ENCODE measurements at places on chromosomes 7 and 10.

DNA sequence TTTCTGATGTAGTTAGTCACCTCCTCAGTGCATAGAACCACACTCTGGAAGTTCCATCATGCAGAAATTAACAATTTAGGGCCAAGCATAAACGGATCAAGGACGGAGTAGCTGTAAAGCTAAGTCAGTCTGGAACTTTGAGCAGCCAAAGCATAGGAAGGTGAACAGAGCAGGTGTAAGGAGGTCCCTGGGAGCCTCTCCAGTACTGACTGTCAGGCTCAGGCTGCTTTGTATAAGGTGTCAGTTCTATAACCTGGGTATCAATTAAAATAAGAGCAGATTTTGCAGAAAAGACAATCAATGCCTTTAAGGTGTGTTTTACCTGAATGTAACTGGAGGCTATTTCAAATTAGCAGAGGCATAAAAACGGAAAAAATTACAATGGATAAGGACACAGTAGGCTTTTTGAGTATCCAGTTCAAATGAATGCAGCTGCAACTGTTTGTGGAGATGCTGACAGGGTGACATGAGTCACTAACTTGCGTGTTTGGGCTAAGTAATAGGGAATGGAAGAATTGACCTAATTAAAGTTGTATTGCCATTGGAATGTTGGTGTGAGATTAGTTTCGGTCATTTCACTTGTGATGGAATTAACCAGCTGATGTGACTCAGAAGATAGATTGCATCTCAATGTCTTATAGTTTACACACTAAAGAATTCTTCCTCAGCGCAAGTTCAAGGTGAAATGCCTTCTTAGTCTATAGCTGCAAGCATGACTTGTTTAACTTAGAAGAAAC is 417.9 kb upstream of the CNTNAP2 start:
- no peak for DNase-seq

DNA sequence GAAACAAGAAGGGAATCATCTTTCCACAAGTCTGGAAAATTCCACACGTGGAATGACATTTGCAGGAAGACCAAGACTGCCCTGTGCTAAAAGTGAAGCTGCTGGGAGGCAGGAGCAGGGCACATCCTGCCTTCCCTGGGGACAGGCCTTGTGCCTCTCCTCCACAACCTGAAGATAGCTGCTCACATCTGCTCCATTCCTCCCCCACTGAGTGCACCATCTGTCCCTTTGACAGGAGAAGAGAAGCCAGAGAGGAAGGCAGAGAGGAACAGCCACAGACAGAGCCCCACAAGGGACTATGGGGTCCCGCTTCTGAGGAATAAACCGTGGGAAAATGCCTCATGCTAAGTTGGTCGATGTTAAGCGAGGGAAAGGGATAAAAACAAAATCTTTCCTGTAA is 15.9 kb upstream of the FAM171A1 start:
- no peak for DNase-seq

- DNase-seq: no peak
These were observed 60.0 kb downstream of the RALA start for GRCh38 chr7:39683216-39683845.

DNA sequence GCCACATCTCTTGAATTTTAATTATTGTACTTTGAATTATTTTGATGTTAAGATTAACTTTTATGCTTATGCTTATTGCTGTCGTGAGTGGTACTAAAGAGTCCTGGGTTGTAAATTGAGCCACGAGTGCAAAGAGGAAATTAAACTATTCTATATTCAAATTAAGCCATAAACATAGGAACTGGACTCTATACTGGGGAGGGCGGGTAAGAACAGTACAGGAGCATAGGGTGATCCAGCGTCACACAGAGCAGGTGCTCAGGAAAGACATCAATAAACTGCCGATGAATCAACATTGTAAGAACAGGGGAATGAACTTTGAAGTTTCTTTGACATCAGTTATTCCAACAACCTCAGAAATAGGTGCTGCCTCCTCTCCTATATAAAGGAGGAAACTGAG is 219.6 kb downstream of the CACNB2 start:
- DNase-seq: no peak

GRCh38 chr7:69359003-69359700 is 239.1 kb upstream of the AUTS2 start:
- no peak for DNase-seq

DNA sequence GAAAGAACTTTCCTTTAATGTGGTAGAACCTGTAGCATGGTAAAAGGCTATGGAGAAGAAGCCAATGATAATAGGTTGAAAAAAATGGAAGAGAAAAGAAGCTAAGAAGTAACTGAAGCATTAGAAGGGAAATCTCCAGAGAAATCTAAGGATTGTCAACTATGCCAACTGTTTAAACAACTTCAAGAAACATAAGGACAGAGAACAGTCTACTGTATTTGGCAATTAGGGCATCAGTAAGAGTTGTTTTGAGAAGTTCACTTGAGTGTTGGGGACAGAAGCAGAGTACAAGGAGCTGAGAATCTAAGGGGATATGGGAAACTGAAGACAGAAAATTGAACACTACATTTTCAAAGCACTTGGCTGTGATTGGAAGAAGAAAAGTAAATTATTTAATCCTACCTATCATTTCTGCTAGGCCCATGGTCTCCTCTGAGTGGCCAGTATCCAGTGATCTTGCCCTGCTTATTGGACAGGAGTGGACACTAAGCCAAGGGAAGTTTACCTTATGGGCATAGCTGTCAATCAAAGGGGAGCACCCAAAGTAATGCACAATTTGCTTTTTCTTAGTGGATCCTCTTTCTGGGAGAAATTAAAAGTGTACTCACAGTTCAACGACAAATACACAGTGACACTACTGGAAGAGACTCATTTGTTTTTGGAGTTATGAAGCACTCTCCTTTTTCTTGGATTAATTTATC is 56.4 kb upstream of the CCDC71L start:
- no peak for DNase-seq

DNA sequence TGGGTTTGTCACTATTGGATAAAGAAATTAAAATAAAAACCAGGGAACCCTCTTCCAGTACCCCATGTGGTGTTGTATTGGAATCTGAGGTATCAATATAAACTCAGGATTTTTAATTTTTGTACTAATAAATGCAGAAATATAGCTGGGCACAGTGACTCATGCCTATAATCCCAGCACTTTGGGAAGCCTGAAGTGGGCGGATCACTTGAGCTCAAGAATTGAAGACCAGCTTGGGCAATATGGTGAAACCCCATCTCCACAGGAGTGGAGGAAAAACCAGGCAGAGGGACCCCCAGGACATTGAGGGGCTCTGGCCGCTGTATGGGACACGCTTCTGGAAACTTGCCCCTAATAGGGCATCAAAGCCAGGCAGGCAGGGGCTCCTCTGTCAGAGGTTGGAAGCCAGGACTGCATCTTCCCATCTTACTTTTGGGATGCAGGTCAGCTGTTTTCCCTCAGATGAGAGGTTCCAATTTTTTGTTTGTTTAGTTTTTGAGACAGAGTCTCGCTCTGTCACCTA is 11.1 kb downstream of the ADIRF start:
- no peak for DNase-seq

DNA sequence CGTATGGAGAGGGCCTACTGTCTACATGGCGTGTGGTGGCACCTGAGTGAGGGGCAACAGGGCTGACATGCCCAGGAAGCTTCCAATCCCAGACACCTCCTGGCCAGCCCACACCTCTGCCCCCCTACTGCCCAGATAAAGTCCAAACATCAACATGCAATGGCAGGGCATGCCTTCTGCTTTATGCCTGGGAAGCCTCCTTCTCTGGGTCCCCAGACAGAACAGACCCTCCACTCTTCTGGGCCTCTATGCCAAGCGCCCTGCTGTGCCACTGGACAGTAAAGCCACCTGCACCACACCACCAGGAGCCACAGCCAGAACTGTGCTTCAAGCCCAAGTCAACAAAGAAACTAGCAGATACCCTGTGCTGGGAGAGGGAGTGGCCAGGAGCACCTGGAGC is 12.5 kb downstream of the TMEM72 start:
- no peak for DNase-seq

DNA sequence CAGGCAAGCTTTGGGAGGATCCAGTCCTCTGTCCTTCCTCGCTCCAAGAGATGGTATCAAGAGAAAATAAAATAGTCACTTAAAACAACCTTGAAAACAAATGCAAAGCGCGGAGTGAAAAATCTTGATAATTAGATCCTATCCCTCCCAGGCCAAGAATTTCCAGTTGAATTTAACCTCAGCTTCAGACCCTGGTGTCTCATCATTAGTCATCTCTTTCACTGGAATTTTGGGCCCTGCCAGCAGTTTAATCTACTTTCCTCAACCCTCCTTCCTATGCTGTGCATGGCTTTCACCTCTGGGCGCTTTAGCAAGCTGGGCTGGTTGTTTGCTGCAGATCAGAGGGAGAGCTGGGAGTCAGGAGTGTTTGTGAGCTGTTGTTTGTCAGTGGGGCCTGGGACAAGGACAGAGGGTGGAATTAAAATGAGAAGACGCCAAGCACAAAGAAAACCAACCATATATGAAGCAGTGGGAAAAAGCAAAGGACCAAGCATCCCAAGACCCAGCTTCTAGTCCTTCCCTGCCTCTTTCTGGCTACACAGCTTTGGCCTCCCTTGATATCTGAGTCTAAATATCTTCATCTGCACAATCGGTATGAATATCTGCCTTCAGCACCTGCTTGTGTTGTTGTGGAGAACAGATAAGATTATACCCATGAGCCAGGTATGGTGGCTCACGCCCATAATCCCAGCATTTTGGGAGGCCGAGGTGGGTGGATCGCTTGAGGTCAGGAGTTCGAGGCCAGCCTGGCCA is 13.5 kb downstream of the MYOF start:
- DNase-seq: no peak

DNA sequence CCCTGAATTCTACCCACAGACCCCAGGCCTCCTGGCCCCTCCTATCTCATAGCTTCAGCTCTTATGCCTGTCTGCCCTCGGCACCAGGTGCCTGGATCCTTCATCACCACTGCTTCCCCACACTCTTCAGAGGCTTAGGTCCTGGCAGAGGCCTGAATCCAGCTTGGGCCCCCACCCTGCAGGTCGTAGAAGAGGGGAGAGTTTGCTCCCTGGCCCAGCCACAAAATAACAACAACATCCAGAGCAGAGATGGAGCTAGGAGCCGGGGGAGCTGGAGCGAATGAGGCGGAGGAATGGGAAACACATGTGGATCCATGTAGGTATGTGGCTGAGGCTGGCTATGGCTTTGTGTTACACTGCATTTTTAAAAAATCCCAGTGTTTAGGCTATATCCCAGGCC is 7.8 kb upstream of the OPN4 start:
- DNase-seq: no peak

- DNase-seq: peak; percentile 52
These were observed 20.3 kb upstream of the IGF2BP3 start for GRCh38 chr7:23490357-23491135.

GRCh38 chr10:17019696-17020095 is 109.9 kb downstream of the CUBN start:
- DNase-seq: no peak

DNA sequence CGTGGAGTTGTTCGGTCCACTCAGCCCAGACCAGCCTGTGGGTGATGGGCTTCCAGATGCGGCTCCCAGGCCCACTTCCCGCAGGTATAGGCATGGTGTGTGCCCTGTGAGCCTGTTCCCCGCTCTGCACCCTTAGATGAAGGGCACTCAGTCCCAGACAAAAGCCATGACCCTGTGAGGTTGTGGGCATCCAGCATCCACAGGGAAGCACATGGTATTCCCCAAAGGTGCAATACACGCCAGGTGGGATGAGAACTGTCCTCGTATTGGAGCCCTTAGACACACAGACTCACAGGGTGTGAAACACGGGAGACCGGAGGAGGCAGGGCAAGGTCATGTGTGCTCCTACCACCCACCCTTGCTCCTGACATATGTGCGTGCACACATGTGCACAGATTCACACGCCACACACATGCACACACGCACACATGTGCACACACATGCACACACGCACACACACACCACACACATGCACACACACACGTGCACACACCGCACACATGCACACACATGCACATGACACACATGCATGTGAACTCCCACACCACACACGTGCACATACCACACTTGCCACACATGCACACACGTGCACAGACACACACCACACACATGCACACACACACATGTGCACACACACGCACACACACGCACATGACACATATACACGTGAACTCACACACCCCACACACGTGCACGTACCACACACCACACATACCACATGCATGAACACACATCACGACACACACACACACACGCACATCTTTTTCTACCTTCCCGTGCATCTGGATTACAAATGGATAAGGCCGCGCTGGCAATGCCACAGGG is 319.4 kb downstream of the WDR37 start:
- no peak for DNase-seq

- DNase-seq: no peak
These were observed 280.8 kb downstream of the ZEB1 start for GRCh38 chr10:31599626-31600504.

- DNase-seq: no peak
These were observed 3.8 kb upstream of the ADAM12 start for GRCh38 chr10:126392068-126392467.

- no peak for DNase-seq
These were observed 61.8 kb downstream of the ANKRD61 start for GRCh38 chr7:6092953-6093354.

- DNase-seq: no peak
These were observed 3.4 kb downstream of the STAMBPL1 start for GRCh38 chr10:88883448-88883809.

- DNase-seq: no peak
These were observed 24.8 kb upstream of the EIF5AL1 start for GRCh38 chr10:79487296-79488194.

GRCh38 chr10:119222537-119222936 is 15.2 kb downstream of the GRK5 start:
- DNase-seq: no peak

GRCh38 chr10:60427148-60427547 is 37.5 kb upstream of the ANK3 start:
- no peak for DNase-seq

- no peak for DNase-seq
These were observed 6.5 kb upstream of the MMD2 start for GRCh38 chr7:4965295-4966022.

- no peak for DNase-seq
These were observed 162.5 kb downstream of the SNX10 start for GRCh38 chr7:26454180-26454579.

- DNase-seq: peak; percentile 39
These were observed 134.1 kb upstream of the GDF10 start for GRCh38 chr10:47165711-47166404.

- DNase-seq: no peak
These were observed 137.9 kb downstream of the GLI3 start for GRCh38 chr7:42099066-42099465.

GRCh38 chr7:5396542-5396941 is 27.1 kb downstream of the TNRC18 start:
- DNase-seq: peak; percentile 59

GRCh38 chr7:34096777-34097176 is 191.4 kb downstream of the BMPER start:
- DNase-seq: no peak

GRCh38 chr7:116522247-116522646 is 2.6 kb upstream of the CAV1 start:
- DNase-seq: no peak
